NCI-H1092 (cell line): ENCODE measurements at places on chromosomes 16 and 17.

GRCh38 chr17:1813088-1813487, 16.6 kb downstream of the SMYD4 start:
- DNase-seq = no peak

- no peak for DNase-seq
Measured at GRCh38 chr17:77744066-77744988, 214.2 kb upstream of the TNRC6C start.

DNA sequence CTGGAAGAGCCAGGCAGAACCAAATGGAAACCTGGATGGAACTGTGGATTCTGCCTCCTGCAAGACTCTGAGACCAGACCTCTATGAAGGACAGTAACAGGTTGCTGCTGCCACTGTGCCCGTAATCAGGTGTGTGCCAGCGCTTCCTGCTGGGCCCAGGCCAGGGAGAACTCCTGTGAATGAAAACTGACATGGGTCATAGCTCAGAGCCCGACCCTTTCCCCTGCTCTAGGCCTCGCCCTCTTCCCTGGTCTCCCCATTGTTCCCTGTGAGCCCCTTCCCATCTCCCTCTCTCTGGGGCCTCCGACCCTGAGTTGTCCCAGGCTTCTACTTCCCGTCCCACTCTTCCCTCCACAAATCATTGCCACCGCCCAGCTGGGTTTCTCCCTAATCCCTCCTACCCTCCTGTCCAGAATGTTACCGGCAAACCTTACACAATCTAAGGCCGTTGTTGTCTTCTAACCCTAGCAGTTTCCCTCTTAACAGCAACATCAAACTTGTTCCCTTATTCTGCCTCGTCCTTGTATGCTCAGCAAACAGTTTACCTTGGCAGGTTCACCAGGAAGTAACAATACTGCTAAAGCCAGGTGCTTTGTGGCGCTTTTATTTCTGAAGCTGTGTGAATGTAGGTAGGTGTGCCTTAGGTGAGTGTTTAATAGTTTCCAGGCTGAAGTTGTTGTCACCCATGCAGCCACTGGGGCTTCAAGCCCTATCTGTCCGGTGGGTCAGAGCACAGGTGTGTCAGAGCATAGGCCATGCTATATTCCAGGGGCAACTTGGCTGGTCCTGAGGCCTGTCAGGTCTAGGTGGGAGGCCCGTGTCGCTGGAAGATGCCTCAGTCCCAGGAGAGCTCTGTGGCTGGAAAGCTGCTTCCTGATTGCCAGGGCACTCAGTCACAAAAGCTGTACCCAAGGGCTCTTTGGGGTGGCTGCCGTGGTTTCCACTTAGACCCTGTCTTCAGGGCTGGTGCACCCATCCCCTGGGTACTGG, 32.0 kb downstream of the SMPD3 start:
- DNase-seq = peak; percentile 30

DNA sequence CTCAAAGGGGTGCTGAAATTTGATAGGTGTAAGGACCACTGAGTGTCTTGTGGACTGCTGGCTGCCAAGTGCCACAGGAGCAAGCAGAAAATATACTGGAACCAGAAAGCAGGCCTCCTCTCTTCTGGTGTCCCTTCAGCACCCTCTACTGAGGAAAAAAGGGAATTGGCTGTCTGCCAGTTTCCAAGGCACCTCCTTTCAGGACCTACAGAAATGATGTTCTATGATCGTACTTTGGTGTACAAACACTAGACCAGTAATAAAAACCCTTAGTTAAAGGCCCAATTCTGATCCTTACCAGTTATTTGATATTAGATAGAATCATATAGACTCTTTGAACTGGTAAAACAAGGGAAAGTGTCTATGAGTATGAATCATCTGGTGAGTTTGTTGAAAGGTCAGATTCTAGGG, 35.8 kb upstream of the BCAS3 start:
- peak; percentile 79 for DNase-seq

DNA sequence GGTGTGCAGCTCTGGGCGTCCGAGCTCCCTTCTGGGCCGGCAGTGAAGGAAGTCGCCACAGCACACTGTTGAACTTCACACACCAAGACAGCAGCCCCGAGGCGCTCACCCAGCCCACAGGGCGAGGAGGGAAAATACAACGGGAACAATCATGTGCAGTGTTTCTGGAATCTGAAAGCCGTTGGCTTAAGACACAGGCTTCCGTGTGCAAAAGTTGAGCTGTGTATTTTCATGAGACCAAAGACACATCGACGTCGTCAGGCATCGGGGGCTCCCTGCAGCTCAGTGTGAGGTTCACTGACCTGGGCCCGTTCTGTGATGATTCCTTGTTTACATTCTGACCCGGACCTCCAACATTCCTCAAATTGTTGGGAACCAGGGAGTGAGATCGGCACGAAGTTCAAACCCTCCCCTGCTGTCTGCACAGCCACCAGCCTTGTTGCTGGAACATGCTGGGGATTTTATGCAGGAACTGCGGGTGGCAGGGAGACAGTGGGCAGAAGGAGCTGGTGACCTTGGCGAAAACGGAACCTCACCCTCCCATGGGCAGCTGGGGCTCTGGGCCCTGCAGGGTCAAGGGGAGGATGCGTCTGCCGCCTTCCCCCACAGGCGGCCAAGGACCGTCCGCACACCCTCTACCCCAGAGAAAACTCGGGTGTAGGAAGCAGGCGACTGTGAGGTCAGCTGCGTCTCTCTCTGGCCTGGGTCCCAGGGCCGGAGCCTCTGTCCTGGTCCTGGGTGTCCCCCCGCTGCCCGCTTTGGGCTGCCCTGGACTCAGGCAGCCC, 72.2 kb downstream of the METRNL start:
- no peak for DNase-seq

DNA sequence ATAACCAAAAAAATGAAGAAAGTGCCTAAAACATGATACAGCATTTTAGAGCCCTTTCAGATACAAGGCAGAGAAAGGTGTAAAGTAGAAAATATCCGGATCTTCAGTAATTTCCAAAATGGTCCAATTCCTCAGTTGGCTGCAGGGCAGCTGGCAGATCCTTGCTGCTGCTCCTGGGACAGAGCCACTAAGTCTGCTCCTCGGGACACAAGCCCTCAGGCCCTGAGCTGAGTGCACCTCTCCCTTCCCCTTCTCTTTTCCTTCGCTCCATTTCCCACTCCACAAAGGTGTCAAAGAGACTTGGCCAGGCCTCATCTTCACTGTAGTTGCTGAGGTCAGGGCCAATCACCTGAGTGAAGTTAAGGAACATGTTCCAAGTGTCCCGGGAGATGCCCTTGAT, 40.5 kb downstream of the DCUN1D3 start:
- no peak for DNase-seq

- DNase-seq = no peak
Measured at GRCh38 chr17:6045621-6046357, 24.4 kb upstream of the WSCD1 start.

DNA sequence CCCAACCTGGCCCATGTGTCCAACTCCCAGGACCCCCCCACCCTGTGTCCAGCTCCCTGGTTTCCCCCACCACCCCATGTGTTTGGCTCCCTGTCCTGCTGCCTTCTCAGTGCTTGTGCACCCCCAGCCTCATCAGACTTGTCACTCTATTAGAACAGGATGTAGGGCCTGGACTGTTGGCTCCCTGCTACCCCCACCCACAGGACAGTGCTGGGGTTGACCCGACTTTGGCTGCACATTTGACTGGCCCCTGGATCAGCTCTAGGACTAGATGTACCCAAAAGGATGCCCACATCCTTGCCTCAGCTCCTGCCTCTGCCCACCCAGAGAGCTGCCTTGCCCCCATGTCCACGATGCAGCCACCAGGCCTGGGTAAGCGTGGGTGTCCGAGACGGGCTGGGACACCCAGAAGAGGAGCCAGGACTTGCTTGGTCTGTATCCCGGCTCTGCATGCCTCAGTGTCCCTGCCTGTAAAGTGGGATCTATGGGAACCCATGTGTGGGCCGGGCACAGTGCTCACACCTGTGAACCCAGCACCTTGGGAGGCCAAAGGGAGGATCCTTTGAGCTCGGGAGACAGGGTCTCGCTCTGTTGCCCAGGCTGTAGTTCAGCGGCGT, 1.5 kb upstream of the CCDC57 start:
- DNase-seq = no peak

GRCh38 chr16:1367486-1368174, 15.9 kb downstream of the GNPTG start:
- no peak for DNase-seq

- DNase-seq = peak; percentile 5
Measured at GRCh38 chr16:64910356-64910755, 211.5 kb downstream of the CDH11 start.

DNA sequence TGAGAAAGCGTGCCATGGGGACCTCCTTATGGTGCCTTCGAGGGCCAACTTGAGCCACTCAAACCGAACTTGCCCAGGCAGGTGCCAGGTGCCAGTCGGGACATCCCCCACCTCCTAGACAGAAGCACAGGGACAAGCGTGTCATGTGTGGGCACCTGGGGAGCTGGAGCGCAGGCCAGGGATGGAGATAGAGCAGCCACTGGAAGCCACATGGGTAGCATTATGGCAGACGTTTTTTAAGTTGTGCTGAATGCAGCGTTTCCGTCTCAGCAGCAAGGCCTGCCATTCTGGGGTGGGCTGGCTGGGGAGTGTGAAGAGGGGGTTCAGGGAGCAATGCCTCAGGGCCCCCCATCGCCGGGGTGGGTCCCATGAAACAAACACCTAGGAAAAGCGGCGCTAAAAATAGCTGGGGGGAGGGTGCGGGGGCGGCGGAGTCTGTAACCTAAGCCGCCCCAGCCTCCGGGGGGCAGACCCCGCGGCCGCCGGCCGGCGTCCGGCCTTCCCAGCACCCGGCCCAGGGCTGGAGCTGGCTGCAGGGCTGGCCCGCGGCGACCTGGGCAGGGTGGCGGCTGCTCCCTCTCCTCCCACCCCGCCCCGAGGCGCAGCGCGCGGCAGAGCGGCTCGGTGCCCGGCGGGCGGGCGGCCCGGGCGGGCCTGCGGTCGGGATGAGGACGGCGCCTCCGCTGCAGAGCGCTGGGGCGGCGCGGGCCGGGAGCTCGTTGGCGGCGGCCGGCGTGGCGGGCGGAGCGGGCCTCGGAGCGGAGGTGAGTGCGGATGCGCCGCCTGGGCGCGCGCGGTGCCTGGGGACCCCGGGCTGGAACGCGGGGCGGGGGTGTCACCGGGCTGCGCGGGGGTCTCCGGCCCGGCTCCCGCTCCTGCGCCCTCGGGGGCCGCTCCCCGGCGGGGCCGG, at the start of gene ZNF469:
Gene ZNF469, plus strand, starts transcription at position 469 of the 910 bp plus-strand sequence. CDS start 44,512 bp downstream, outside the sequence.
- DNase-seq = no peak

DNA sequence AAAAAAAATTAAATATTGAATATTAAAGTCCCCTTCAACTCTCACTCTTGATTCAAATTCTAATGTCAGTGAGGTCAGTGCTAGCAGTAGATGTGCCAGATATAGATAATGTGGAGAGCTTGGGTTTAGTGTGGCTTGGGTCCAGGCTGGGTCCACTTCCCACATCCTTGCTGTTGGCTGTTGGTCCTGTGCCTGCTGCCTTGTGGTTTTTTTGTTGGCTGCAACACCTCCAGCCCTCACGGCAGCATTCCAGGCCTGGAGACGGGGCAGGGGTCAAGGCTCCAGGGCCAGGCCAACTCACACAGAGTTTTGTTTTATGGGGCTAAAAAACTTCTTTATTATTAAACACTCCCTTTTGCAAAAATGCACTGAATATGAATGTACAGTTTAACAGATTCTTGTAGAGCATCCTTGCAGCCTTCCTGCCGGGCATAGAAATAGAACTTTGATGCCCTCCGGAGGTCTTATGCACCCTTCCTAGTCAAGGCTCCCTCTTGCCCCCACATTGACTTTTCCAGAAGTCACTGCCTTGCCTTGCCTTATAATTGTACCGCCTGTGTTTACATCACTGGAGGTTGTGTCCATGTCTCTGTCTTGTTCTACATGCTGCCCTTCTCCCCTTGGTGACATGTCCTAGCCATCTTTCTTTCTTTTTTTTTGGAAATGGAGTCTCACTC, 25.5 kb upstream of the MYO15B start:
- DNase-seq = no peak

GRCh38 chr17:72382971-72383722, 262.3 kb downstream of the SOX9 start:
- no peak for DNase-seq

GRCh38 chr17:81676906-81677305, 6.7 kb downstream of the ARL16 start:
- DNase-seq = no peak

- DNase-seq = no peak
Measured at GRCh38 chr17:15931394-15931793, 13.5 kb upstream of the ADORA2B start.

- DNase-seq = no peak
Measured at GRCh38 chr16:82782715-82783251, 156.0 kb downstream of the CDH13 start.
